ENCODE measurements at places on chromosomes 2 and 18.

GRCh38 chr18:3691705-3692104 lies 241.7 kb downstream of the TGIF1 start:
- DNase-seq = no peak

DNA sequence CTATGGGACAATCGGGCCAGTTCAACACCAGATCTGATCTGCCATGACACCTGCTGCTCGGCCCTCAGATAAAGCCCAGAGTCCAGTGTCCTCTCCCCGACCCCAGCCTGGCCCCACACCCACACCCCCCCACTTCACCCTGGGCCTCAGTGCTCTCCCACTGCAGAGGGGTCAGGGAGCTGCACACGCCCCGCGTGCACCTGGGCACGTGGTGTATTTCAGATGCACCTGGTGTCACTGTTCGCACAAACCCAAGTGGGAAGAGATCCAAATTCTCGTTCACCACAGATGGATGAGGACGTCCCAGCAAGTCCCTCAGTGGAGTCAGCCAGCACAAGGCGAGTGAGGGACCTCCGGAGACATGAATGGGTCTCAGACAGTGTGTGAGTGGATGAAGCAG lies 161.3 kb downstream of the RTP5 start:
- no peak for DNase-seq

DNA sequence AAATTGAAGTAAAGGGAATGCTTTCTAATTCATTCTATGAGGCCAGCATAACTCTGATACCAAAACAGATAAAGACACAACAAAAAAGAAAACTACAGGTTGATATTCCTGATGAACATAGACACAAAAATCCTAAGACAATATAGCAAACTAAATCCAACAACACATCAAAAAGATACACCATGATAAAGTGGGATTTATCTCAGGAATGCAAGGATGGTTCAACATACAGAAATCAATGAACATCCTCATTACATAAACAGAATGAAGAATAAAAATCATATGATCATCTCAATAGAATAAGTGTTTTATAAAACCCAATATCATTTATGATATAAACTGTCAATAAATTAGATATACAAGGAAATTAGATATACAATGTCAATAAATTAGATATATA lies 65.7 kb downstream of the ZSWIM2 start:
- DNase-seq = no peak

- no peak for DNase-seq
These were observed 148.5 kb downstream of the PPP1R1C start for GRCh38 chr2:182134201-182134600.

DNA sequence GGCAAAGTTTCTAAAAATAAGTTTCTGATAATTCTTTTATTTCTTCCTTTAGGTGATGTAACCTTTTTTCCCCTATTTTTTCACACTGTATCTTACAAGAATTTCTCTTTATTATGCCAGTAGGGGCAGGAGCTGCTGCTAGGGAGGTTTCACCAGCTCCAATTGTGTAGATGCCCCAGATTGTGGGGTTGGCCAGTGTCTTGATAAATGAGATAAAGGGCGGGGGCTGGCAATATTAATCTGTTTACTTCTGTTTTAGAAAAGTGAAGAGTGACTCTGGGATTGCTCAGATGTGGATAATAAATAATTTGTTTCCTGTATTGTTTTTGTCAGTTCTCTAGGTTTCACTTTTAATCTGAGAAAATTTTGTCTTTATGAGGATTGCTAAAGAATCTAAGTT lies 190.4 kb downstream of the MC4R start:
- DNase-seq = no peak

- DNase-seq = no peak
These were observed 65.4 kb downstream of the AAK1 start for GRCh38 chr2:69578198-69578540.

- no peak for DNase-seq
These were observed 155.5 kb downstream of the CNTNAP5 start for GRCh38 chr2:124180635-124181034.

Measured in CD4-positive, alpha-beta T cell (primary cell).